GM13976 (cell line): ENCODE measurements at places on chromosomes 2 and 18.

DNA sequence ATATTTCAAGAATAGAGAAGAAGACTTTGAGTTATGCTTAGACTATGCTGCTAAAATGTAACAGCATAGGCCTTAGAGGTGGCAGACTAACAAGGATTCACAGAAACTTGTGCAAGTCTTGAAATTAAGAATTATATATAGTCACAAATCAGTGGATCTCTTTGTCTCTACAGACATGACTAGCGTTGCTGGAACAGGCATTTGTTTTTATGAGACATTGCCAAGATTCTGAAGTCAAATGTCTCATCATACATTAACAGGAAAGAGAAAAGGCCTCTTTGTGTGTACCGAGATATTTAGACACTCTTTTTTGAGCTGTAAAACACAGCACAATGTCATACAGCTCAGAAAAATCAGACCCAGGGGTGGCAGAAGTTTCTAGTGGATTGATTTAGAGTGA is 207.1 kb downstream of the TMX3 start:
- no peak for DNase-seq

DNA sequence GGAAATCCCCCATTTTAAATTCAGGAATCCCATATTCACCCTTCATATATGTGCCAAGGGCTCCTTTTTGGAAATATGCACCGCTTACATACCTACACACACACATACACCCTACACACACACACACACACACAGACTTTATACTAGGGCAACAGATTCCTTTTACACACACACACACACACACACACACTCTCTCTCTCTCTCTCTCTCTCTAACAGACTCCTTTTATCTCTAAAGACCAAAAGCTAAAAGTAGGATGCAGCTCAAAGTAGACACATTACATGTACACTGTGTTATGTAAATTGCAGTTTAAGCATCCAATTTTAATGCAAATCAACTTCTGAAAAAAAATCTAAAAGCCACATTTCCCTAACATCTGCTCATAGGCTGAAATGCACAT is 130.9 kb upstream of the CAPN13 start:
- no peak for DNase-seq

- DNase-seq = no peak
Measured at GRCh38 chr2:932320-933115, 18.1 kb upstream of the SNTG2 start.

DNA sequence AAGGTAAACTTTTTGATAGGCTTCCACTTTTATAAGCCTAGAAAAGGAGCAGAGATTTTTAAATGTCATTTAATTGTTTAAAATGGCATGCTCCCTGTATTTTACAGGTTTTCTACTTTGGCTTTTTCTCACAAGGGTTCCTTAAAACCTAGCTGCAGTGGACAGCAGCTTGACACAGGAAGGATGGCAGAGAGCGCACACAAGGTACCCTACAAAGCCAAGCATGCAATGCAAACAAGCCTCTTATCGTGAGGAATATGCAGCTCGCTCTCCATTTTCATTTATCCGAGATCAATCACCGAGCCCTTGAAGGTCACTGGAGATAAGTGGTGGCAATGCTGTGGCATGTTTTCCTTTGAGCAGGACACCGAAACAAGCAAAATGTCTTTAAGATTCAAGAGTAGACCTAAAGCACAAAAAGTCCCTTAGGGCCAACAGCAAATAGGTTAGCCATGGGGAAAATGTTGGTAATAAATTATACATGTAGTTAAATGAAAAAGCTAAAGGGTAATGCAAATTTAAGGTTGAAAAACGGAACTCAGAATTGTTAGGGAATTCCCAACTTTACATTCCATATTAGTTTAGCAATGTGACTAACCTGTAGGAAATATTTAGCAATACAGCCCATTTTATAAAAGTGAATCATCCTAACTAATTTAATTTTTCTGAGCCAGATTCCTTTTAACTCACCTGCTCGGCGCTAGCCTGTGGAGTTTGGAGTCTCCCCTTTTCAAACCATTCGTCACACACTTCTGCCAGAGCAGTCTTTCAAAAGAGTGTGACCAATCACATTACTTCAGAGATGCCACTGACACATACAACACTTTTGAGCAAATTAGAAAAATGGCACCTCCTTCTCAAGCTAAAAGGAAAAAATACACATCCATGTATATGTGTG is 337.9 kb upstream of the PKDCC start:
- no peak for DNase-seq
